Lung (tissue), 17 donors: ENCODE measurements at places on chromosomes 4 and X.

DNA sequence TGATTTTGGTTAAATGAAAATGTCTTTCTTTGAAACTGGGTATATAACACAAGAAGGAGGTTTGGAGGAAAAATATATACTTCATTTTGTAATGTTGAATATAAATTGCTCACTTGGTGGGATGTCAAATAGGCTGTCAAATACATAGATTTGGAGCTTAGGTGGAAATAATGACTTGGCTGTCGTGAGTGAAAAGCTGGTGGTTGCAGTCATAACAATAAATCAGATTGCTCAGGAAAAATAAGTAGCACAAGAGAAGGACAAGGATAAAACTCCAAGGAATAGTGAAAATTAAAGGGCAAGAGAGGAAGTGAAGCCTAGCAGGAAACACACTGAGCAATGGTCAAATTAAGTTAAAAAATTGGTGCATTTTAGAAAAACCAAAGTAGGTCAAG, 253.0 kb upstream of the ANKRD50 start:
- no peak overlapping the region for H3K4me3 ChIP-seq
- no peaks in the 10 kb centered on the region for H3K36me3 ChIP-seq
- no peaks in the 10 kb centered on the region for H3K27me3 ChIP-seq
- no peaks in the 10 kb centered on the region for H3K4me1 ChIP-seq
- no peak overlapping the region for H3K27ac ChIP-seq

DNA sequence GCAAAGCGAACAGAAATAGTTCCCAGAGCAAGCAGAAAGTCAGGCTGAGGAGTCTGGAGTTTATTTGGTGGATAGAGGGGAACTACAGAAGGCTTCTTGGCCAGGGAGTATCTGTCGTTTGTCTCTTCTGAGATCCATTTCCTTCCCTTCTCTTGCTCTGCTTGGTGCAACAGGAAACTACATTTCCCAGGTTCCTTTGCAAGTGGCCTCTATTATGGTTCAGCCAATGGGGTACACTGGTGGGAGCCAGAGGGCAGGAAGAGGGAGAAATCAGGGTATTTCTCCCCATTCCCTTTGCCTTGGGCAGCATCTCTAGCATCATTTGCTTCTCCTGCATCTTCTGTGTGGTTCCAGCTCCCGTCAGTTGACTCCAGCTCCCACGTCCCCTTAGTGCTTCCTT, 142.1 kb downstream of the BCOR start:
- no peaks in the 10 kb centered on the region for H3K27me3 ChIP-seq
- DNase-seq, result no peak
- H3K4me3 ChIP-seq, result no peak overlapping the region
- H3K4me1 ChIP-seq, result no peaks in the 10 kb centered on the region

DNA sequence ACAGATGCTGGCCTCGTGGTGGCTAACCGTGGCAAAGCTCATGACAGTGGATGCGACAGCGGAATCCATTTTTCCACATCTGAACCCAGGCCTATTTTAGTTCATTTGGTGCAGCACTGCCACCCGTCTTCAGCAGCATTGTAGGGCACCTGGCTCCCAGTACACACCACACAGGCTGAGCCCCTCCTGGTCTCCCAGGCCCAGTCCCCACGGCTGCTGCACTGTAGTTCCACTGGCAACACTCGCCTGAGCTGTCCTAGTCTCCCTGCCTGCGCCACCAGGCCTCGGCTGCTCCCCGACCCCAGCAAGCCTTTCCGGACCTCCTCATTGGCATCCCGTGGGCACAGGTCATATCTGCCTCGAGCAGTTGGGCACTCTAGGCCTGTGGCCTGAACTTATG, 76.2 kb downstream of the MTMR1 start:
- H3K4me1 ChIP-seq, result no peaks in the 10 kb centered on the region
- H3K27ac ChIP-seq, result no peak overlapping the region
- H3K27me3 ChIP-seq, result no peaks in the 10 kb centered on the region
- H3K4me3 ChIP-seq, result no peak overlapping the region
- H3K36me3 ChIP-seq, result no peaks in the 10 kb centered on the region

DNA sequence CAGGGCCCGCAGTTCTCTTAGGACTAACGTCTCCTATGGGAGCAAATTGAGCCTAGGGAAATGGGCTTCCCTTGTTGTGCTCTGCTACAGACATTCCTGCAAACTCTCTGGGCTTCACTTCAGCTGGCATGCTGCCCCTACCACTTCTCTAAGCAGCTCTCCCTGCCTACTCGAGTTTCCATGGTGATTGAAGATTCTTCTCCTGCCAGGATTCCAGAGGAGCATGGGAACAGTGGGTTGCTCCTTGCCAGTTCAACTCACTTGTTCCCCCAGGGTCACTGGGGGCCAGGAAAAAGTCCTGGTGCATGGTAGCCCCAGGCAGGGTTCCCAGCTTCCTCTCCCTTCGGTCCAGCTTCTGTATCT, 21.1 kb upstream of the WDR17 start:
- peaks cover 9% of the 10 kb centered on the region for H3K4me1 ChIP-seq
- H3K36me3 ChIP-seq, result no peaks in the 10 kb centered on the region
- peak; percentile 40 for DNase-seq

- H3K27ac ChIP-seq, result no peak overlapping the region
- no peaks in the 10 kb centered on the region for H3K4me1 ChIP-seq
- no peak overlapping the region for H3K4me3 ChIP-seq
Observed at GRCh38 chr4:104531390-104531789, 36.7 kb upstream of the CXXC4 start.

GRCh38 chr4:186554539-186554913, 841 bp downstream of the MTNR1A start:
- H3K36me3 ChIP-seq, result no peaks in the 10 kb centered on the region
- H3K27ac ChIP-seq, result no peak overlapping the region
- peak; percentile 47 for DNase-seq
- no peak overlapping the region for H3K4me3 ChIP-seq
- H3K27me3 ChIP-seq, result no peaks in the 10 kb centered on the region
- peaks cover 6% of the 10 kb centered on the region for H3K4me1 ChIP-seq

- no peaks in the 10 kb centered on the region for H3K4me1 ChIP-seq
- no peak overlapping the region for H3K4me3 ChIP-seq
- H3K27me3 ChIP-seq, result peaks cover 27% of the 10 kb centered on the region
- DNase-seq, result peak; percentile 11
- H3K27ac ChIP-seq, result no peak overlapping the region
Observed at GRCh38 chr4:1401409-1402020, 4.7 kb downstream of the NKX1-1 start.

DNA sequence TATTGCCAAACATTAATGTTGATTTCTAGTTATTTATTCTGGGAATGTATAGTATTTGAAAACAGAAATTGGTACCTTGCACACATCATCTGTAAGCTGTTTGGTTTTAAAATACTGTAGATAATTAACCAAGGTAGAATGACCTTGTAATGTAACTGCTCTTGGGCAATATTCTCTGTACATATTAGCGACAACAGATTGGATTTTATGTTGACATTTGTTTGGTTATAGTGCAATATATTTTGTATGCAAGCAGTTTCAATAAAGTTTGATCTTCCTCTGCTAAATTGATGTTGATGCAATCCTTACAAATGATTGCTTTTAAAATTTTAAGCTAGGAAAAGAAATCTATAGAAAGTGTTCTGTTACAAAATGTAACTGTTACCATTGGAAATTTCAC, 30.8 kb upstream of the FMR1NB start:
- peaks cover 2% of the 10 kb centered on the region for H3K36me3 ChIP-seq
- no peaks in the 10 kb centered on the region for H3K4me1 ChIP-seq
- no peak for DNase-seq
- peaks cover 2% of the 10 kb centered on the region for H3K27me3 ChIP-seq
- H3K27ac ChIP-seq, result no peak overlapping the region

DNA sequence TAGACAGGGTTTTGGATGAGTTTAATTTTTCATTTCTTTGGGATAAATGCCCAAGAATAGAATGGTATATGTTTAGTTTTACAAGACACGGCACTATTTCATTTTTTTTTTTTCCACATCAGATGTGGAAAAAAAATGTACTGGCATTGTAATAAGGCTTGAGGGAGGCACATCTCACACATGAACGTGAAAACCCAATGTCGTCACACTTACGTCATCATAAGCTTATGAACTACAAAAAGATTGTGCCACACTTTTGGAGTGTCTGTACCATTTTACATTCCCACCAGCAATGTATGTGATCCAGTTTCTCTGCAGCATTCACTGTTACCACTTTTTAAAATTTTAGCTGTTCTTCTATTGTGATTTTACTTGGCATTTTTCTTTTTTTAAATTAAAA, 74.2 kb downstream of the TAF1 start:
- no peaks in the 10 kb centered on the region for H3K4me1 ChIP-seq
- no peaks in the 10 kb centered on the region for H3K36me3 ChIP-seq
- no peak overlapping the region for H3K4me3 ChIP-seq

GRCh38 chrX:151984328-151984727, 9.9 kb upstream of the GABRE start:
- H3K4me1 ChIP-seq, result no peaks in the 10 kb centered on the region
- no peaks in the 10 kb centered on the region for H3K36me3 ChIP-seq
- no peak overlapping the region for H3K27ac ChIP-seq
- H3K27me3 ChIP-seq, result no peaks in the 10 kb centered on the region
- no peak for DNase-seq

GRCh38 chrX:136045008-136045407, 59.8 kb downstream of the SLC9A6 start:
- DNase-seq, result no peak
- H3K36me3 ChIP-seq, result no peaks in the 10 kb centered on the region
- no peak overlapping the region for H3K27ac ChIP-seq
- H3K27me3 ChIP-seq, result peaks cover 10% of the 10 kb centered on the region
- no peaks in the 10 kb centered on the region for H3K4me1 ChIP-seq

- no peaks in the 10 kb centered on the region for H3K4me1 ChIP-seq
- H3K27me3 ChIP-seq, result no peaks in the 10 kb centered on the region
- no peaks in the 10 kb centered on the region for H3K36me3 ChIP-seq
- DNase-seq, result peak; percentile 4
- H3K4me3 ChIP-seq, result no peak overlapping the region
Observed at GRCh38 chrX:137926090-137926489, 360.2 kb downstream of the ZIC3 start.

GRCh38 chr4:4532371-4533154, 9.3 kb downstream of the STX18 start:
- no peaks in the 10 kb centered on the region for H3K4me1 ChIP-seq
- no peak overlapping the region for H3K27ac ChIP-seq
- no peak for DNase-seq
- H3K4me3 ChIP-seq, result no peak overlapping the region
- no peaks in the 10 kb centered on the region for H3K27me3 ChIP-seq

- no peak overlapping the region for H3K4me3 ChIP-seq
- H3K27me3 ChIP-seq, result no peaks in the 10 kb centered on the region
- no peaks in the 10 kb centered on the region for H3K4me1 ChIP-seq
- DNase-seq, result no peak
- no peaks in the 10 kb centered on the region for H3K36me3 ChIP-seq
Observed at GRCh38 chr4:147286846-147287587, 193.9 kb upstream of the EDNRA start.

- no peak for DNase-seq
- no peak overlapping the region for H3K27ac ChIP-seq
- H3K27me3 ChIP-seq, result no peaks in the 10 kb centered on the region
Observed at GRCh38 chr4:128688033-128688721, 121.3 kb upstream of the JADE1 start.
